ENCODE measurements at places on chromosomes 3 and 15.
A peak's percentile ranks its signal among the peaks of the same experiment; 100 is the strongest.

GRCh38 chr3:16229681-16230080 lies 35.1 kb downstream of the DPH3 start:
- DNase-seq = no peak

DNA sequence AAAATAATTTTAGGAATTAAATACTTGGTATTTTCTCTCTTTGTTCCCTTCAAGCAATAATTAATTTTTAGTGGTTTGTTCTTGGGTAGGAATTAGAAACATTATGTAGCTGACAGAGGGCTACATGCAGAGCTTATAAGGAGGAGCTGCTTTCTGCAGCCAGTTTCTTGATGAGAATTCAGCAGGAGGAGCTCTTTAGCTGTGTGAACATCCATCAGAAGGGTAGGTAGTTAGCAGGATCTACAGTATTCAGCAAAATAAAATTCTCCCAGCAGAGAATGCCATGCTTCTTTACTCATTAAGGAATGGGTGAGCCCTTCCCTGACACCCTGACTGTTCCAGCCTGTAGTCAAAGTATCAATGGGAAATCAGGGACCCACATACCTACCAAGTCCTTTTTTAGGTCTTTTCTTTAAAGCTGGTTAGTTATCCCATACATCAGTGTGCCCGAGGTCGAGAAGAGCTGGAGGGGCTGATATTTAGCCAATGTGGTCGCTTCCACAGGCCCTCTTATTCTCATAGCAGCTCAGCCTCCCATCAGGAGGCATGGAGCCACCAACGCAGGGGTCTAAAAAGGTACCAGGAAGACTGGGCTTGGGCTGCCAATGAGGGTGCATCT lies 54.0 kb downstream of the KCNAB1 start:
- peak; percentile 32 for DNase-seq

DNA sequence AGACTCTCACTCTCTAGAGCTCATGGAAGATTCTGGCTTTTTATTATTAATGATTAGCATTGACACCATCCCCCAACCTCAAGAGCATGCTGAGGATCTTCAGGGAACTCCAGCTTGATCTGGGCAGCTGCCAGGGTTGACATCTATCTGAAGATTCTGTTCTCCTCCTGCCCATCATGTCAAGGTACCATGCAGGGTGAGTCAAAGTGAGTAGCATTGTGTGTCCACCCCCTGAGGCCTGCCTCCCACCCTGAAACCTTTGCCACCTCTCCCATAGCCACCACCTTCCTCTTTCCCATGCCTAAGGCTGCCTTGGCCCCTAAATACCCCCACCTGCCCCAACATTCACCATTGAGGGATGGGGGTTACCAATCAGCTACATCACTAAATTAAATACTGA lies 70.1 kb upstream of the SLCO3A1 start:
- no peak for DNase-seq

- DNase-seq = no peak
Measured at GRCh38 chr15:74976159-74976558, 19.2 kb upstream of the SCAMP5 start.

- no peak for DNase-seq
Measured at GRCh38 chr3:13137941-13138832, 65.0 kb upstream of the IQSEC1 start.
